ENCODE measurements at places on chromosomes 16 and 17.

GRCh38 chr16:4700380-4700996 lies 7.1 kb downstream of the NUDT16L1 start:
- no peak for DNase-seq

DNA sequence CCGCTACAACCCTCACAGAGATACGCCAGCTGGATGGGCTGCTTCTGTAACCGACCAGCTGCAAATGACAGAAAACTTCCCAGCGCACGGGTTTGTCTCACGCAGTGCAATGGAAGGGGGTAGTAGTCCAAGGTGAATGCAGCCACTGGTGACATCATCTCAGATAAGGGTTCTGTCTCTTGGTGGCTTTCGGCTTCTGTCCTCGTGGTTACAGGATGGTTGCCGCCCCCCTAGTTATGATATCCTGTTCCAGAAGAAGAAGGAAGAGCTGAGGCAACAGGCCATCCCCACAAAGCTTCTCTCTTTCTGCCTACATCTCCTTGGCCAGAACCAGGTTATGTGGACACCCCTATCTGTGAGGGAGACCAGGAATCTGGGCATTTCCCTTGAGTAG lies 40.3 kb upstream of the BAHCC1 start:
- no peak for DNase-seq

DNA sequence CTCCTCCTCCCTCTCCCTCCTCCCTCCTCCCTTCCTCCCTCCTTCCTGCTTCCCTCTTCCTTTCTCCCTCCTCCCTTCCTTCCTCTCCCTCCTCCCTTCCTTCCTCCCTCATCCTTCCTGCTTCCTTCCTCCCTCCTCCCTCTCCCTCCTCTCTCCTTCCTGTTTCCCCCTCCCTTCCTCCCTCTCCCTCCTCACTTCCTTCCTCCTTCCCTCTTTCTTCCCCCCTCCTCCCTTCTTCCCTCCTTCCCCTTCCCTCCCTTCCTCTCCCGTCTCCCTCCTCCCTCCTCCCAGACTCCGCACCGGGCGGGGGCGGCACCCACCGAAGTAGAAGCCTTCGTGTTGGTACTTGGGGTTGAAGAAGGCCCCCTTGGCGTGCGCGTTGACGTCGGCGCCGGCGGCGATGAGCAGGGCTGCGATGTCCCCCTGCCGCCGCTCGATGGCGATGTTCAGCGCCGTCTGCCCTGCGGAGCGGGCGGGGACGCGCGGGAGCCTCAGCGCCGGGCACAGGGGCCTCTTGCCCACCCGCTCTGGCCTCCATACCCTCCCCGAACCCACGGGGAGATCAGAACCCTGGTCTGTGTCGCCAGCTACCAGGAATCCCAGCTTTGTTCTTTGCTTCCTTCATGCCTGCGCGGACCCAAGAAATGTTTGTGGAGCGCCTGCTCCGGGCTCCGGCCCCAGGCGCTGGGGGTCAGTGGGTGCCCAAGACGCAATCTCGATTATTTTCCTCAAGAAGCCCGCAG lies 22.2 kb downstream of the TRPV3 start:
- DNase-seq, result no peak

GRCh38 chr17:72651988-72652387 lies 440.5 kb downstream of the SLC39A11 start:
- DNase-seq, result no peak

DNA sequence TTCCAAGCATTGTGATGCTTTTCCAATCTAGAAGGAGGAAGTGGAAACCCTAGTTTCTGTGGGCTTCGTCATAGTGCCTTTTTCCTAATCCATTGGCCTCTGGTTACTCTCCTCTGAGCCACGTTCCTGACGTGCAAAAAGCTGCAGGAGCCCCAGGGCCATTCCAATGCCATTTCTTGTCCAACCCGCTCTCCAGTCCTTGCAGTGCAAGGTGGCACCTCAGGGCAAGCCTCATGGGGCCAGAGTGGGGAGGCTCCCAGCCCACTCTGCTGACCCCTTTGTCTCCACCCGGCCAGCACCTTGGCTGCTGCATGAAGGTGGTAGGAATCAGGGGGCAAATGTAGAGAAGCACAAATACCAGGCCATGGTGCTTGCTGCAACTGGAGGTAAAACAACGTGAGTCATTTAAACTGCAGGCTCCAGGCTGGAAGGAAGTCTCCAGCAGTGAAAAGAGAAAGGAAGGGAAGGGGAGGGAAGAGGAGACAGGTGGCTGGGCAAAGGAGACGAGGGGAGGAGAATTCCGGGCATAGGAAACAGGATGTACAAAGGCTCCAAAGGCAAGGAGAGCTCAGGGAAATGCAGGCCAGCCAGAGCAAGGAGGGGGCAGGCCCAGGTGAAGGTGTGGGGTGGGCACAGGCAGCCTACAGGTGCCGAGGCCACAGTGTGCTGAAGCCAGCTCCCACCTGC lies 168.2 kb upstream of the TNRC6C start:
- DNase-seq, result no peak

- DNase-seq, result no peak
These were observed 17.5 kb upstream of the TFAP4 start for GRCh38 chr16:4290236-4290830.

- no peak for DNase-seq
These were observed 175.6 kb downstream of the PCTP start for GRCh38 chr17:55926276-55926990.

- DNase-seq, result no peak
These were observed 292.0 kb upstream of the TOM1L1 start for GRCh38 chr17:54608634-54609155.

DNA sequence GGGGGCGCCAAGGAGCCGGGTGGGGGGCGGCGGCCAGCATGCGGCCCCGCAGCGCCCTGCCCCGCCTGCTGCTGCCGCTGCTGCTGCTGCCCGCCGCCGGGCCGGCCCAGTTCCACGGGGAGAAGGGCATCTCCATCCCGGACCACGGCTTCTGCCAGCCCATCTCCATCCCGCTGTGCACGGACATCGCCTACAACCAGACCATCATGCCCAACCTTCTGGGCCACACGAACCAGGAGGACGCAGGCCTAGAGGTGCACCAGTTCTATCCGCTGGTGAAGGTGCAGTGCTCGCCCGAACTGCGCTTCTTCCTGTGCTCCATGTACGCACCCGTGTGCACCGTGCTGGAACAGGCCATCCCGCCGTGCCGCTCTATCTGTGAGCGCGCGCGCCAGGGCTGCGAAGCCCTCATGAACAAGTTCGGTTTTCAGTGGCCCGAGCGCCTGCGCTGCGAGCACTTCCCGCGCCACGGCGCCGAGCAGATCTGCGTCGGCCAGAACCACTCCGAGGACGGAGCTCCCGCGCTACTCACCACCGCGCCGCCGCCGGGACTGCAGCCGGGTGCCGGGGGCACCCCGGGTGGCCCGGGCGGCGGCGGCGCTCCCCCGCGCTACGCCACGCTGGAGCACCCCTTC lies 484 bp downstream of the FZD2 start:
- DNase-seq, result no peak

- DNase-seq, result no peak
These were observed 199.0 kb downstream of the MSI2 start for GRCh38 chr17:57455063-57455914.

DNA sequence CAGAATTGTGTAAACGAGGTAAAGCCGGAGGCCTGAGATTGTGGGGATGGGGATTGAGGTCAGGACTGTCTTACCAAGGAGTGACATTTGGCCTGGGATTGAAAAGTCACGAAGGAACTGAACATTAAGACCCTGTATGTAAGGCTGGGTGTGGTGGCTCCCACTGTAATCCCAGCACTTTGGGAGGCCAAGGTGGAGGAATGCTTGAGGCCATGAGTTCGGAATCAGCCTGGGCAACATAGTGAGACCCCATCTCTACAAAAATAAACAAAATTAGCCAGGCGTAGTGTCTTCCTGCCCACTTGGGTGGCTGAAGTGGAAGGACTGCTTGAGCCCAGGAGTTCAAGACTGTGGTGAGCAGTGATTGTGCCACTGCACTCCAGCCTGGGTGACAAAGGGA lies 75.5 kb downstream of the JPH3 start:
- DNase-seq, result no peak

GRCh38 chr17:42667088-42667951 lies 8.2 kb downstream of the TUBG2 start:
- no peak for DNase-seq

DNA sequence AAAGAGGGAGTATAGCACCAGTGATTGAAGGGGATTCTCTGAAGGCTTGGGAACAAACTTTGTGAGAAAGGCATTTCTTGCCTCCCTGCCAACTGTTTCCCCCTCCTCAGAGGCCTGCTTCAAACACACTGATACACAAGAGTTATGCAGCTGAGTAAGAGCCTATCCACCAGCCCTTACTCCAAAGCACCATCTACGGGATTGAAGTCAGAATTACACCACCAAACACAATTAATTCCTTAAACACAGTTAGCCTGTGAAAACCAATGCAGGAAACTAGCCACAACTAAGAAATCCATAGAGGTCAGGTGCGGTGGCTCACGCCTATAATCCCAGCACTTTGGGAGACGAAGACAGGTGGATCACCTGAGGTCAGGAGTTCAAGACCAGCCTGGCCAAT lies 138.3 kb downstream of the SHCBP1 start:
- DNase-seq, result peak; percentile 2

DNA sequence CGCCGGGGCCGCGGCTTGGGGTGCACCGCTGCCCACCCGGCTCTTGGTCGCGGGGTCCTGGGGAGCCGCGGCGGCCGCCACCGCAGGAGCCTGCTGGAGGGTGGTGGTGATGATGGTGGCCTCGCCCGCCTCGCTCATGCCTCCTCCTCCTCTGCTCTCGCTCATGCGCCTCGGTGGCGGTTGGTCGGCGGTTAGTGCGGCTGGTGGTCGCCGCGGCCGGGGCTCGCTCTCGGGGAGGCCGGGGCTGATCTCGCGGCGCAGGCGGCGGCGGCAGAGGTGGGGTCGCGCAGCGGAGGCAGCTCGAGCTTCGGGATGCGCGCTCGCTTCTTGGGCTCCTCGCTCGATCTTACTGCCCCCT lies 41.6 kb downstream of the AHSP start:
- no peak for DNase-seq

DNA sequence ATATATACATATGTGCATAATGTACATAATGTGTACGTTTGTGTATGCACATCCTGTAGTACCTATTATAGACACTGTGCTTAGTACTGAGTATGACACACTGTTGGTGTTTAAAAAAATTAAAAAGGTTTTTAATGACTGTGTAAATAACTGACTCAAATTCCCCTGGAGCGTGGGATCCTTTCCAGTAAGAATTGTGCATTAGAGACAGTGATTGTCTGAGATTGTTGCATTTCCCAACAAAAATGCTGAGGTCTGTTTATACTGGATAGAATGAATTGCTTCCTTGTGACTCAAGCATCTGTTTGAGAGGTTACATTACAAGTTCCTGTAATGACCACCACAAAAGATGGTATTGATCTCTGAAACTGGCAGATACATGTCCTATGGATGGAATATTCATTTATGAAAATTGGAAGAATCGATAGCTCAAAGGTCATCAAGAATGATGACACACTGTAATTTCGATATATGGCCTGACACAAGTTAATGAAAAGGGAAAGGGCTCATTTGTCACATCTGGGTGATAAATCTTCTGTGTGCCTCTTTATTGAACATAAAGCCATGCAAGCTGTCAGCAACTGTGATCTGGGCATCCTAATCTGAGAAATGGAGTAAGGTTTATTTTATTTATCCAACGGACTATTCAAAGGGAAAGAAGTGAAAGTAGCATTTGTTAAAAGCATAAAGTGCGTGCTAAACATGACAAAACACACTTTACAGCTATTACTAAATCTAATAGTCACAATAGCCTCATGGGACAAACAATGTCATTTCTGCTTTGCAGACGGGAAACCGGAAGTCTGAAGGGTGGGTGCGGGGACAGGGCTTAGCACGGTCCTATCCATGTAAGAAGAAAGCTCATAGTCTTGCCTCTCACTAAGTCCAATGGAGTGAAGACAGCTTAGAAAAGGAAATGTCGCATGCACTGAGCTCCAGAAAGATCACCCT lies 228.8 kb downstream of the CDH11 start:
- DNase-seq, result no peak

GRCh38 chr17:77227461-77228240 lies 86.9 kb downstream of the SEC14L1 start:
- no peak for DNase-seq

- DNase-seq, result no peak
These were observed 1.8 kb downstream of the LCAT start for GRCh38 chr16:67942200-67942509.

DNA sequence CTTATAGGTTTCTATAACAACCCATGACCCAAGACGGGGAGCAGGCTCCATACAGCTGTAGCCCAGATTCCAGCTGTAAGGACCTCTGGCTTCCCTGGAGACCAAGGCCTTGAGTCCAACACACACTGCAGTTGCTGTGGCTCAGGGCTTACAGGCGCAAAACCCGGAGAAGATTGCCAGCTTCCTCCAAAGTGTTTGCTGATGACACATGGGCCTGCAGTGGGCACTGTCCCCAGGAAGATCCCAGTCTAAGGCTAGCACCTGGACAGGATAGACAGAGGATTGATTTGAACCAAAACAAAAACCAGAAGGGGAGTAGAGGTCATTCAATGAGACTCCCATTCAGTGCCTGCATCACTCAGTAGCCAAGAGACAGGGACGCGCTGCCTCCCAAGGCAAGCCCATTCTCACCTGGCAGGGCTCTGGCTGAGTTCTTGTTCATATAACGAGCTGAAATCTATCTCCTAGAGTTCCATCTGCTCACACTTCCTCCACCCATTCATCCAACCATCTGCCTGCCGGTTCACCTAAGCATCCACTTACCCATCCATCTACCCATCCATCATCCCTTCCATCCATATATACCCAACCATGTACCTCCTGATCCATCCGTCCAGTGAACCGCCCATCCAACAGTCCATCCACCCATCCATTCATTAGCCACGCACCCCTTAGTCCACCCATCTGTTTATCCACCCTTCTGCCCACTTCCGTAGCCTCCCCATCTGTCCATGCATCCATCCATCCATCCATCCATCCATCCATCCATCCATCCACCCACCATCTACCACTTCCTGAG lies 10.2 kb downstream of the RAB11FIP4 start:
- no peak for DNase-seq

DNA sequence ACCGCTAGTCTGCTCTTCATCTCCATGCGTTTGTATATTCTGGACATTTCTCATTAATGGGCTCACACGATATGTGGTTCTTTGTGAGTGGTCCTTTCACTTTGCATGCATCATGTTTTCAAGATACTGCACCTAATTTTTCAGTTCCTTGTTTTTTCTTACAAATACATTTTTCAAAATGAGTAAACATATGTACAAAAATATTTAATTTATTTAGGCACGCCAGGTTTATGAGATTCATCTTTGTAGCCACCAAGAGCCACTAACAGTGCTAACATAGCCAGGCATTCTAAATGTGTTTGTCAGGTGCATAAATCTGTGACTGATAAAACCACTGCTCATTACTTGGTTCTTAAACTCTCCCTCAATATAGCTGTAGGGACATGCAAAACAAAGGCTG lies 375.3 kb downstream of the WWOX start:
- DNase-seq, result no peak
